Stimulated activated CD4-positive, alpha-beta T cell treated with anti-CD3 and anti-CD28 coated beads, Interleukin-15, amount 100 ng/mL, for 48 hours (primary cell): ENCODE measurements at places on chromosomes 12 and 14.

DNA sequence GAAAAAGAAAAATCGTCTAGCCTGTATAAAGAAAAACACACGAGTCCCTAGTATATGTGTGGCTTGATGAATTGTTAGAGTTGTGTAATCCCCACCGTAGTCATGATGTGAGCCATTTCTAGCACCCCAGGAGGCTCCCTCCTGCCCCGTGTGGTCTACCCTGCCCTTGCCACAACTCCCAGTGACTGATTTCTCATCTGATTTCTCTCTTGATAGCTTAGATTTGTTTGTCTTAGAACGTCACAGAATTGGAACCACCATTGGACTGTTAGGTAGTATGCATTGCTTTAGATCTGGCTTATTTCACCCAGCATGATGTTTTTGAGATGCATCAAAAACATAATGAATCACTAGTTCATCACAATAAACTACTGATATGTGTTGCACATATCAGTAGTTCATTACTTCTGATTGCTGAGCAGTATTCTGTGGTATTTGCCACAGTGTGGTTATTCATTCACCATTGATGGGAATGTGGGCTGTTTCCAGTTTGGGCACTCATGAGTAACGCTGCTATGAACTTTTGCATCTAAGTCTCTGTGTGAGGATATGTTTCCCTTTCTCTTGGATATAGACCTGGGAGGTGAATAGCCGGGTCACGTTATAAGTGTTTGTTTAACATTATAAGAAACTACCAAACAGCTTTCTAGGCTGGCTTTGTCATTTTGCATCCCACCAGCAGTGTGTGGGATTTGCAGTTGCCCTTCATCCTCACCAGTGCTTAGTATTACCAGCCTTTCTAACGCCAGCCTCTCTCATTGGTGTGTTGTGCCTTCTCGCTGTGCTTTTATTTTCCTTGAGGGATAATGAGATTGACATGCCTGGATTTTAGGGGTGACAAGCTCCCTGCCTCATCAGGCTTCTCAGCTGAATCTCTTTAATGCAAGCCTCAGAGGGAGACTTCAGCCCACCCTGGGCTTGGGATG, 31.9 kb upstream of the NCOR2 start:
- DNase-seq, result peak; percentile 20

- DNase-seq, result no peak
These were observed 72.2 kb downstream of the BHLHE41 start for GRCh38 chr12:26052652-26053051.

GRCh38 chr14:72657214-72657921, 236.5 kb downstream of the DPF3 start:
- no peak for DNase-seq

DNA sequence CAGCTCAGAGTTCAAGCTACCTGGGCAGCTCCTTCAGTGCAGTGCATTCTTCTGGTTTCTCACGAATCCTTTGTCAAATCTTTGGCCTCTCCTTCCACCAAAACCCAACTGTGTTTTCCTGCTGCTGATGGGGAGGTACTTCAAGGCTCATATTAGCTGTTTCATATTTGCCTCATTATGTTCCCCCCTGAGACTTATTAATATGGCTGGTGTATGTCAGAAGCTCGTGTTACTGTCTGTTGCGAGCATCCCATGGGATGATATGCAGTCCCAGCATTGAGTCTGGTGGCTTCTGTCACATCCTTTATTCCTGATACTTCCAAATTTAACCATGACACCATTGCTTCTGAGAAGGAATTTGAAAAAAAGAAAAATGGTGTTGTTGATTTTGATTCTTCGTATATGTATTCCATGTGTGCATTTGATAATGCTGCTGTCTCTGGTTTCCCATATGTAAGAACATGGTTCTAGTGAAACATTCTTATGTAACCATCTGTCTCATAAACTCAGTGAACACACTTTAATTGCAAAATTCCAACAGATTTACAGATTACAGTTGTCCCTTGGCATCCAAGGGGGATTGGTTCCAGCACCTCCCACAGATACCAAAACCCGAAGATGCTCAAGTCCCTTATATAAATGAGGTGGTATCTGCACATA, 149.1 kb downstream of the KICS2 start:
- DNase-seq, result no peak

DNA sequence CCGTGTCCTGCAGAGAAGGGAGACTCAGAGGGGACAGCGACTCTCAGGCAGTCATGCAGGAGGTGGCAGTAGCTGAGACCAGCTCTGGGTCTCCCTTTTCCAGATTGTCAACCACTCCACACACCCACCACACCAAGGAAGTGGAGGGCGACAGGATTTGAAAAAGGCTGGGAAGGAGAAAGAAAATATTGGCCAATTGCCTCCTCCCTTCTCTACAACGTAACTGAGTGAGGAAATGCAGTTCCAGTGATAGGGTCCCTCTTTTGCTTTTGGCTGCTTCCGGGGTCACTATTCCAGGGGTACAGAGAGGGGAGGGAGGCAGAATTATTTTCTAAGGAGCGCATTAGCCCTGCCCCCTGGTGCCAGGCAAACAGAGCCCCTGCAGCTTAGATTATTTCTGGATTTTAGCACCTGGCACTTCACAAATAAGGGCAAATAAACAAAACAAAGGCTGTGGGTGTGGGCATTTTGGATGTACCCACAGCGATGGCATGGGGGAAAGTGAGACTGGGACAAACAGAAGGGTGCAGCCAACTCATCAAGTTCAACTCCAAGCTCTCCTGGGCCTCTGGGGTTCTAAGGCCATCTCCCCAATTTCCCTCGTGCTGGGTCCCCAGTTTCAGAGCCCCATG, 20.4 kb downstream of the ASB2 start:
- no peak for DNase-seq

DNA sequence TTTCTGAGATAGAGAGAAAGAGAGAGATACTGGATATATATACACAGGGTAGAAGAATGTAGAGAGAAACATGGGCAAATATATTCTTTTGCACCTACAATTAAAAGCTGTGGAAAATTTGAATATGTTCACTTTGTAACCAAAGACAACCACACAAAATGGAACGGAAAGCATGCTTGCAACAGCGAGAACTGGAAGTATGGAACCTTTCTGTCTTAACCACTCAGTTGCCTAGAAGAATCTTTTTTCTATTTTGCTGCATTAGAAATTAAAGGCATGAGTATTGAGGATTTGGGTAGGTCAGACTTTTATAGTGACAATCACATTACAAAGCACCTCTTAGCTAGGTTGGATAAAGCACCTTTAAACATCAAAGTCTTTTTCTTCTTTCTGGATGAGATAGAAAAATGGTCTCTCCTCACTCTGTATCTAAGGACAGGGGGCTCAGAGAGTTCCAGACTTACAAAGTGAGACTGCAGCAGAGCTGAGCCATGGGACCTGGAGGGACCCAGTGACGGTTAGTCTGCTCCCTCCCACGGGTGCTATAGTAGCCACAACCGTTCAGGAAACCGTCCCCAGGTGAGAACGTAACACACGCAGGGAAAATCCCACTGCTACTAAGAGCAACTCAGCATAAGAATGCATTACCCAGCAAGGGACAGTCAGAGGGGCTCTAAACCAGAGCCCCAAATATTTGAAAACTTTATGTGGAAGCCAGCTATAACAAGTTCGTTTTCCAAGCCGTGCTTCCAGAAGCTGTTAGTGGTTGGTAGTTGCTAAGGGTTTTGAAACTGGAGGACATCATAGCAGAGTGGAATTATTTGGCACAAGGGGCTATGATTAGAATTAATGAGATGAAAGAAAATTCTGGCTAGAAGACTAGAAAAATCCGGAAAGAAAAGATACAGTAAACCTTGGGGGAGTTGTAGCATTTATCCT, 97.1 kb downstream of the DAD1 start:
- no peak for DNase-seq

DNA sequence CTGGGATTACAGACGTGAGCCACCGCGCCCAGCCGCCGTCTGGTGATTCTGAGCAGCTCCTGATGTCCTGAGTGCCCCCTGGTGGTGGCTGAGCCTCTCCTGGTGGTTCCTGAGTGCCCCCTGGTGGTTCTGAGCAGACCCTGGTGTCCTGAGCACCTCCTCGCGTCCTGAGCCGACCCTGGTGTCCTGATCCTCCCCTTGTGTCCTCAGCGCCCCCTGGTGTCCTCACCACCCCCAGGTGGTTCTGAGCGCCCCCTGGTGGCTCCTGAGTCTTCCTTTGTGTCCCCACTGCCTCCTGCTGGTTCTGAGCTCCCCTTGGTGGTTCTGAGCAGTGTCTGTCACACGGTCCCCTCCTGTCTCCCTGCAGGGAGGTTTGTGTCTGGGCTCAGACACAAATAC, 1304.9 kb downstream of the TMEM121 start:
- peak; percentile 78 for DNase-seq

- DNase-seq, result no peak
These were observed 771 bp downstream of the DAAM1 start for GRCh38 chr14:59189091-59189785.

GRCh38 chr14:77085538-77085937, 12.5 kb upstream of the CIPC start:
- no peak for DNase-seq

DNA sequence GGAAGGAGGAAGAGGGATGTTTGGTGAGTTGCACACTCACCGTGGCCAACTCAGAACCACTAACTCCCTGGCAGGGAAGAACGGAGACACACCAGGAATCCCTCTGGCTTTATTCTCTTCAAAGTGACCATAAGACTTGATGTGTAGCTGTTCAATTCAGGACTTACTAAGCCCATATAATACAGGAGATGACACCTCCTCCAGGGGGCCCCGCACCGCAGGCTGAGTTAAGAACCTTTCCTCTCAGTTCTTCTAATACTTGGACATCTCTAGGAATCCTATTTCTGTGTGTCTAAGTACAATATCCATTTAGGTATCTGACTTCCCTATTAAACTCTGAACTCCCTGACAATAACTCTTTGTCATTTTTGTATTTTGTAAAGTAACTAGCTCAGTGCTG, 49.5 kb downstream of the DCAF4 start:
- DNase-seq, result no peak
